Uterus (tissue), 4 donors: ENCODE measurements at places on chromosomes 7 and 10.
A peak's percentile ranks its signal among the peaks of the same experiment; 100 is the strongest.

DNA sequence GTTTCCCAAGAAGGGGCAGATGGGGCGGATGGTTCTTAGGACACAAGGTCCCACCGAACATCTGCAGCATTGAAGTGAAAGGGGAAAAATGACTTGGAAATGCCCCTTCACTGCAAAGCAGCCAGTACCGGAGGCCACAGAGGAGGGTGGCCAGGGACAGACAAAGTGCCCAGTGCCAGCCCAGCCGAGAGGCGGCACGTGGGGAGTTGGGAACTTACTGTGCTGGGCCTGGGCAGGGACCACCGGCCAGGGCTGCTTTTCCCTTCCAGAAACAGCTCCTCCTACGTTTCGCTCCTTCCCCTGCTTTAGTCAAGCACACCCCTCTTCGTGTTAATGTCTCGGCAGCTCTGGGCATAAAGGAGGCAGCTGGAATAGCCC, 129.2 kb downstream of the TNS3 start:
- no peak for DNase-seq

DNA sequence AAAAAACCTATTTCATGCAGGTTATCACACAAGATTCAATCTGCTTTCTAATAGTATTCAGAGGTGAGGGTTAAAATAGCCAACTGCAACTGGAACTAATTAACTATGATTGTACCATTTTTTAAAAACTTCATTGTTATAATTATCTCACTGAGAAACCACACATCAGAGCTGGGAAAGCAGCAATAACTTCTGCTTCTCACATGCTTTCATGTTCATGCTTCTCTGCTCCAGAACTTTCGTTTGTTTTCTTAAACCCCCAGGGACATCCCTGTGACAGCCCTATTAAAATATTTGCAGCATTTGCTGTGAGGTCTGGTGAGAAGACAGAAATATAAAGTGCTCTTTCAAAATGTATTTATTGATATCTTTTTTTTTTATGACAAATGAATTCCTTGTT, 389.0 kb upstream of the SORCS1 start:
- DNase-seq = no peak

- DNase-seq = no peak
Observed at GRCh38 chr10:1653321-1653720, 84.0 kb downstream of the ADARB2 start.

DNA sequence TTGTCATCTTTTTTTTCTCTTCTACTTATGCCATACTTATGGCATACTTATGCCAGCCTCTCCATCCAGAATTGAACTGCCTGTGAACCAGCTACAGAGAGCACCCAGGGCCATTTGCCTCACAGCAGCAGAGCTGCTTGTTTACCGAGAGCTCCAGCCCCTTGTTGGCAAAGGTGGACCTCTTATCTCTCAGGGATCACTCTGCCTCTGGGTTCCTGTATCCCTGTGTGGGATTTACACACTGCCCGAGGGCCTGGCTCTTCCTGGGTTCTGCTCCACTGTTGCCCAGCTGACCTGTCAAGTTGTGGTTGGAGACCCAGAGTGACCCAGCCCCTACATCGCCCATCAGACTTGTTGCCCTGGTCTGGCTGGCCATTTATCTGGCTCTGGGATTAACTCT, 22.3 kb downstream of the MRPS33 start:
- DNase-seq = no peak

DNA sequence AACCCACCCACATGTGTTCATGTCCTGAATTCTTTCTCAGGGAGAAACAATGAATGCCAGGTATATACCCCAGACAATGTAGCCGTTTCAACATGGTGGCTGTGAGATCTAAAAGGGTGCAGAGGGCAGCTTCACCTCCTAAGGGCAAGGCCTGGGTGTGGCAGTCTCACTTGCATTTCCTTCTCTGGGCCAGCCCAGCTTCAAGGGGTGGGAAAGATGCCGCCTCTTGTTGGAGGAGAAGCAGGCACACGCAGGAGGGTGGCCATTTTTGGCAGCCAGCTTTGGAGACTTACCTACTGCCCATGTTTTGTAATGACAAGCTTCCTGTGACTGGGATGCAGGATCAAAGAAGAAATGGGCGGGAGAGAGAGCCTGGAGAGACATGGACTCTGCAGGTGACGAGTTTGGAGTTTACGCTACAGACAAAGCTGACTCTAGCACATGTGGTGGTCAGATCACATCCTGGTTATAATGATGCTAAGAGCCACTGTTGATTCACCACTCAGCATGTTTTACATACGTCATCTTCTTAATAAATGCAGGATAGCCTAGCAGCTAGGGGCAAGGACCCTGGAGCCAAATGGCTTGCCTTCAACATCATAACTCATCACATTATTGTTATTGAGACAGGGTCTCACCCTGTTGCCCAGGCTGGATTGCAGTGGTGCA, 116.6 kb downstream of the ANLN start:
- no peak for DNase-seq

DNA sequence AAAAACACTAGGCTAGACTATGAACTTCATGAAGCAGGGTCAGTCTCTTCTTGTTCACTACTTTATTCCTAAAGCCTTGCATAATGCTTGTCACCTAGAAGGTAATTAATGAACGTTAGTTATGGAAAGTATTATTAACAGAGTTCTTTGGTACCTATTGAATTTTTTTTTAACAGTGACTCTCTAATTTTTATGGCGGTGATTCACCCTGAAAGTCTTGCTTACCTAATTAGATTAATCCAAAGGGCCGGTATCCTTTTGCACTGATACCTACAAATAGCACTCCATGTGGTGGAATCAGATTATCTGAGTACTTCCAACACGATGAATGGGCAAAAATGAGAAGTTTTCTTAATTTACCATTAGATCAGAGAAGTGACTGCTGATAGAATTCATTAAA, 31.7 kb downstream of the STAM start:
- DNase-seq = no peak

DNA sequence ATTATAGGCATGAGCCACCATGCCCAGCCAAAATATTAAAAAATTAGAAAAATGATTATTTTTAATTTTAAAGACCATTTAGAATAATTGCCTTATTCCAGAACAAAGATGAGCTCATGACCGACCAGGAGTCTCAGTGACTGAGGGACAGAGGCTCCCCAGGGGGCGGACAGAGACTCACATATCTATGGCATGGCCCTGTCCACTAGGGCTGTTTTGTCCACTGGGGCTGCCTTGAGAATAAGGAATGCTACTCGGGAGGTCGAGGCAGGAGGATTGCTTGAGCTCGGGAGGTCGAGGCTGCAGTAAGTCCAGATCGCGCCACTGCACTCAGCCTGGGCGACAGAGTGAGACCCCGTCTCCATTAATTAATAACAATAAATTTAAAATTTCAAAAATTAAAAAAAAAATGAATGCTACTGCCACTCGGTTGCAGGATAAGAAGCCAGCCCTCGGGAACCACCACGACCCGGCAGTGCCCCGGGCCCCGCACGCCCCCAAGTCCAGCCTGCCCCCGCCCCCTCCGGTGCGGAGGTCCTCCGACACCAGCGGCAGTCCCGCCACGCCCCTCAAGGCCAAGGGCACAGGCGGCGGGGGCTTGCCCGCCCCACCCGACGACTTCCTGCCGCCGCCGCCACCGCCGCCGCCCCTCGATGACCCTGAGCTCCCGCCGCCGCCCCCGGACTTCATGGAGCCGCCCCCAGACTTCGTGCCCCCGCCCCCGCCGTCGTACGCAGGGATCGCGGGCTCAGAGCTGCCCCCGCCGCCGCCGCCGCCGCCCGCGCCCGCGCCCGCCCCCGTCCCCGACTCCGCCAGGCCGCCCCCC, 128.6 kb downstream of the APBB1IP start:
- DNase-seq = no peak

- DNase-seq = peak; percentile 70
Observed at GRCh38 chr10:31604096-31604495, 285.1 kb downstream of the ZEB1 start.

DNA sequence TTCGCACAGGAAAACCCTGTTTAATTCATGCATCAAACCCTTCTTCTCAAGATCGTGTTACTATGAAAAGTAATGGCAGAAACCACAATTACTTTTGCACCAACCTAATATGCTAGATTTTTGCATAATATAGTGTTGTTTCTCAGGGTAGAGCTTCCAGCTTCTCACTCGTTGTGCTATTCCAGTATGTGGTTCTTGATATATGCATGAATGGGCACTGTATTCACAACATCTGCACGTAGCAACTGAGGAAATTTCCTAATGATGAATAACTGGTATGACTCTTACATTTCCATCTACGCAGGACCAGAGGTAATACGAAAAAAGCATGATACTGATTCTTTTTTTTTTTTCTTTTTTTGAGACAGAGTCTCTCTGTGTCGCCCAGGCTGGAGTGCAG, 326.6 kb upstream of the GALNT17 start:
- no peak for DNase-seq

DNA sequence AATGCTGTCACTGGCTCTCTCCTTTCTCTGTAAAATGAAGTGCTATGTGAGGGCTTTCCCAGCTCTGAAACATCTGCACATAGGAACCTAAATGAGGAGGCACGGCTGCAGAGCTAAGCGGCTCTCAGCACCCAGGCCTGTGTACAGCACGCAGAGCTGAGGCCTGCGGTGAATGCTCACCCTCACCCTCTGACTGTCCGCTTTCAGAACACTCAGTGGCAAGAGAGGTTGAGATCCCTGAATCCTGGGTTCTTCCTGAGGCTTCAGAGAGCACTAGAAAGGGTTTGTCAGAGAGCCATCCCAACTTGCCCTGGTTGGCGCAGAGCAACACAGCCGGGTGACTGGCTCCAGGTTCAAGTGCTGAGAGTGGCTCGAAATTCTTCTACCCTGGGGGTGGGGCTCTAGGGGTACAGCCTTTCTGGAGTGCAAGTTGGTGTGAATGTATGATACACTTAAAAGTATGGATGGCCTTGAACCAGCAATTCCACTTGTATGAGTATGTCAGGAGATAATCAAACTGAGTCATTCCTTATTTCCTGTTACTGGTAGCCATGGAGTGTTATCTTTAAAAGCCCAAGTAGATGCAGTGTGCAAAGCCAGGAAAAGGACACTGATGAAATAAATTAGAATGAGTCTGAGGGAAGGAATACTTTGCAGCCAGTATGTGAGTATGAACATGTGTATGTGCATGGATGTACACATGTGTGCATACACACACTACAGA, 1.7 kb upstream of the CCDC201 start:
- DNase-seq = no peak

DNA sequence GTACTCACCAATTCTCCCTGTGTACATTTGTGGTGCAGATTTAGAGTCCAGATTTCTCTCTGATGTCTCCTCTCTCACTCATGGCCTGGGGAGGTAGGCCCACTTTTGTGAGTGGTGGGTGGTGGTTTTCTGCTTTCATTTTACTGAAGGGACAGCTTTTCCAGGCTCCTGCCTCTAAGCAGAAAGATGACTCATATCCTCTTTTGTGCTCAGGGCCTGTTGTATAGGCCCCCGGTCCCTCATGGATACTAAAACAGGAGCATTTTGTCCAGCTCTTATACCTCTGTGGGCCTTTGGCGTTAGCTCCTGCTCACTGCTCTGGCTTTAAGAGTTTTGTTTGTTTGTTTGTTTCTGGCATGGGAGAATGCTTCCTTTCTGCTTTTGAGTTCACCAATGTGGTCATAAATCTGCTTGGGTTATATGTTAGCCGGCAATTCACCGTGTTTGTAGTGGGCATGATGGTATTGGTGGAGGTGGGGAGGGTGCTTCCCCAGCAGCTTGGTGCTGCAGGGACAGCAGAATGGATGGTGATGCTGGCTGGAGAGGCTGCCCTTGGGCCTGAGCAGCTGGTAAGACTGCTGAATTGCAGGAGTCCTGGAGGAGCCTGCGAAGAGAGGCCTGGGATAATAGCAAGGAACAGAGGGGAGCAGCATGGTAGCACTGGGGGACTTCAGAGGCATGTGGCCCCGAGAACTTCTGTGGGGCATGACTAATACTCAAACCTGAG, 468.7 kb downstream of the RPS24 start:
- DNase-seq = no peak

- no peak for DNase-seq
Observed at GRCh38 chr10:13990946-13991345, 339.8 kb downstream of the FRMD4A start.

DNA sequence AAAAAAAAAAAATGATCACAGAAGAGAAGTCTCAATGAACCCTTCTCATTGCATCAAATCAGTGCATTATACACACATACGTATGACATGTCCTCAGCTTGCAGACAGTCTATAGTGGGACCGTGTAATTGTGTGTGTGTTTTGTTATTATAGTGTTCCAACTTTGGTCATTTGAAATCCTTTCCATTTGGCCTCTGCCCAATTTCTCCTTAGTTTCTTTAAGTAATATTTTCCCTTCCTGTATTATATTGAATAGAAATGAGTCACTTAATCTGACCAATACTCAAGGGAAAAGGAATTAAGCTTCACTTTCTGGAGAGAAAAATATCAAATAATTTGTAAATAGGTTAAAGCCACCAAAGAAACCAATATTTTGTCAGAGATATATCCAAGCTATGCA, 415.5 kb upstream of the SORCS1 start:
- no peak for DNase-seq
